Stimulated activated CD4-positive, alpha-beta T cell treated with anti-CD3 and anti-CD28 coated beads, TNF-alpha, amount 100 ng/mL, for 24 hours (primary cell): ENCODE measurements at places on chromosomes 6 and 20.

GRCh38 chr6:25065666-25066065 lies 129.9 kb upstream of the RIPOR2 start:
- DNase-seq, result no peak

DNA sequence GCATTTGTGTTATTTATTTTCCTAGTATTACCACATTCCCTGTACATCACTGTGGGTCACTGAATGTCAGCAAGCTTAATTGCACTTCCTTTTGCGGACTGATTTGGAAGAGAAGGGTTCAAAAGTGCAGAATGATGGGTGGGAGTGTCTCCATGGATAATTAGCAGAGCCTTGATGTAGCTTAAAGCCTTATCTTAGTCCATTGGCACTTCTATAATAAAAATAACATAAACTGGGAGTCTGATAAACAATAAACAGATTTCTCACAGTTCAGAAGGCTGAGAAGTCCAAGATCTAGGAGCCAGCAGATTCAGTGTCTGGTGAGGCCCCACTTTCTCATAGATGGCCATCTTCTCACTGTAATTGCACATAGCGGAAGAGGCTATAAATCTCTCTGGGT lies 501.1 kb upstream of the POU3F2 start:
- DNase-seq, result no peak

- no peak for DNase-seq
These were observed 188.0 kb upstream of the TAB2 start for GRCh38 chr6:149129371-149130077.

- DNase-seq, result no peak
These were observed 33.6 kb downstream of the MAPK14 start for GRCh38 chr6:36061236-36061635.

DNA sequence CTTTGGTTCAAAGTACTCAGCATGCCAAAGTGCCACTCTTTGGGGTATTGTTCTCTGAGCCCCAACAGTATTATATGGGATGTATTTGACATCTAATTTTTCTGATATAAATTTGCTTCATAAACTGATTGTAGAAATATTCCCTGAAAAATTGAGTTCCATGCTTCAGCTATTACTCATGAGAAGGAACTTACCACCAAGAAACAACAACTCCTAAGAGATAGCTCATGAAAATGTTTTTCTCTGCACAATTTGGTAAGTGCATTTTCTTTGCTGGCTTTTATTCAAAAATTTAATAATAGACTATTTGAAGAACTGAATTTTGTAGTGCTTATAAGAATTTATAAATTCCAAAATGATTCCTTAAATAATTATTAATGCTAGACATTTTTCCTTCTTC lies 12.8 kb upstream of the TPD52L1 start:
- DNase-seq, result no peak

- DNase-seq, result no peak
These were observed 195.9 kb upstream of the SULF2 start for GRCh38 chr20:47981222-47981621.

GRCh38 chr6:26554697-26555504 lies 16.7 kb downstream of the HMGN4 start:
- DNase-seq, result no peak

DNA sequence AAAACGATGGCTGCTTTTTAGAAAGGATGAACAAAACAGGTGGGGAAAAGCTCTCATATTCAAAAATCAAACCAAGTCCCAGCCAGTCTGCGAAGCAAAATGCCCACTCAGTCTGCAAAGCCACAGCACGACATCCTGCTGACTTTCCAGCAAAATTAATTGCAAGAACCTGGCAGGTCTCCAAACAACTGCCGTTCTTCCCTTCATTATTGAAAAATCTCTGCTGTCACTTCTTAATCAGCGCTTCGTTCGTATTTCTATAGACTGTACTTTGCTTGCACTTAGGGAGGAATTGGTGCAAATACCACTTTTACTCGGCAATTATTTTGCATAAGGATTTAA lies 222.4 kb downstream of the CBLN4 start:
- no peak for DNase-seq

GRCh38 chr6:30325150-30325872 lies 1.4 kb upstream of the TRIM39 start:
- DNase-seq, result peak; percentile 88

DNA sequence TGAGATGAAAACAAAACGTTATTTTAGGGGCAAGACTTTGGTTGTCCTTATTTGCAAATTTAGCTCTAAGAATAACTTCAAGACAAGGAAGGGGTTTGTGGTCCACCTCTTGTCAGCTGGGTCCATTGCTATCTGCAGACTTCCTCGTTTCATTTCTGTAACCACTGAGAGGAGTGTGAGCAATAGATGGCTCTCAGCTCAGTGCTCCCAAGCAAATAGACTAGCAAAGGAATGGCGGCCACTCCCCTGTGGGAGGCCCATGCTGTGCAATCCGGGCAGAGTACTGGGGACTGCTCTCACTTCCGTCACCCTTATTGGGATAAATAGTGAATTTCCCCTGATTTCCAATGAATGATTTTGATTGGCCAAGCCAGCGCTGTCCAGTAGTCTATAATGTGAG lies 176.6 kb downstream of the ZDHHC14 start:
- DNase-seq, result no peak

GRCh38 chr6:121492536-121492935 lies 57.1 kb downstream of the GJA1 start:
- no peak for DNase-seq

- DNase-seq, result no peak
These were observed 6.1 kb downstream of the SAMD3 start for GRCh38 chr6:130216620-130217019.

DNA sequence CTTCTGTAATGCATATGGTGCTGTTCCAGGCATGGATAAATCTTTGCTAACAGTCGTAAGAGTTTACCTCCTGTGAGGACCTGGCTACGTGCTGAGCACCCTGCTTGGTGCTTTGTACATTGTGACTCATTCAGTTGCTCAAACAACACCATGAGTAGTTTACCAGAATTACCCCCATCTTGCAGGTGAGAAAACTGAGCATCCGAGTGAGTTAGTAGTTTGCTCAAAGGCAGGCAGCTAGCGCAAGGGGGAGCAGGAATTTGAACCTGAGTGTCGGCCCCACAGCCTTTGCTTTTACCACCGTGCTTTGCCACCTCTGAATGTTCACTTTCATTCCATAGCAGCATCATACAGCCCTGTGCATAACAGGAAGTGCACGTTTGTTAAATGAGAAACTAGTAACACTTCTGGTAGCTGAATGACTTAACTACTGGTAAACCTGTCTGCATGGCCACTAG lies 121.9 kb downstream of the MTHFD1L start:
- peak; percentile 8 for DNase-seq

DNA sequence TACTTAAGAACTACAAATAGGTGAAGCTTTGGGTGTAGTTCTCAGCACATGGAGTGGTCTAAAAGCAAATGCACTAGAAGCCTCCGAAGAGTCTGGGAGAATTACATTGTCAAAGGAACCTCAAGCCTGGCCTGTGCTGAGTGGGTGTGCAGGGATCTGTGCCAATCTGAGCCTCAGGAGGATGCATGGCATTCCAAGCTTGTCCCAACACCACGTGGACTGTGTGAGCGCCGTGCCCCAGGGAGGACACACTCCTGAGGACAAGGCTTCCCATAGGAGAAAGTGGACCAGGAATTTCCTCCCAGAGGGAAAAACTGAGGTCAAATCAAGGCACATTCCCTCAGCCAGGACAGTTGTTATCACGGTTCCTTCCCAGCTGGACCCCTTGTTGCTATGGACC lies 185.8 kb downstream of the QKI start:
- no peak for DNase-seq

DNA sequence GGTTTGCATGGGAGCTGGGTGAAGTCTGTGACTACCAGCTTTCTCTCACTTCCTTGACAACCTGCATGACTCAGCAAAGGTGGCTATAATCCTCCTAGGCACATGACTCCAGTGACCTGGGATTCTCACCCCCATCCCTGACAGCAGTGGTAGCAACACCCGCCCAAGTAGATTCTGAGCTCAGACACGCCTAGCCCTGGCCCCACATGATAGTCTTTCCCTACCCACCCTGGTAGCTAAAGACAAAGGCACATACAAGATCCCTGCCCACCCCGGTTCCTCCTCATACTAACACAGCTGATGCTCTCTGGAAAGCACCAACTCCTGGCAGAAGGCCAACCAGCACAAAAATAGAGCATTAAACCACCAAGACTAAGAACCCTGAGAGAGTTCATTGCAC lies 25.9 kb upstream of the CRISP1 start:
- DNase-seq, result no peak

GRCh38 chr20:21505810-21506530 lies 7.9 kb downstream of the NKX2-2 start:
- DNase-seq, result peak; percentile 72

GRCh38 chr6:17908831-17909230 lies 78.6 kb downstream of the KIF13A start:
- DNase-seq, result no peak

- no peak for DNase-seq
These were observed 25.5 kb upstream of the FKBP1A start for GRCh38 chr20:1418350-1418749.

- DNase-seq, result no peak
These were observed 70.0 kb upstream of the CD2AP start for GRCh38 chr6:47407300-47408281.

- DNase-seq, result no peak
These were observed 106.1 kb upstream of the JAG1 start for GRCh38 chr20:10779911-10780310.

DNA sequence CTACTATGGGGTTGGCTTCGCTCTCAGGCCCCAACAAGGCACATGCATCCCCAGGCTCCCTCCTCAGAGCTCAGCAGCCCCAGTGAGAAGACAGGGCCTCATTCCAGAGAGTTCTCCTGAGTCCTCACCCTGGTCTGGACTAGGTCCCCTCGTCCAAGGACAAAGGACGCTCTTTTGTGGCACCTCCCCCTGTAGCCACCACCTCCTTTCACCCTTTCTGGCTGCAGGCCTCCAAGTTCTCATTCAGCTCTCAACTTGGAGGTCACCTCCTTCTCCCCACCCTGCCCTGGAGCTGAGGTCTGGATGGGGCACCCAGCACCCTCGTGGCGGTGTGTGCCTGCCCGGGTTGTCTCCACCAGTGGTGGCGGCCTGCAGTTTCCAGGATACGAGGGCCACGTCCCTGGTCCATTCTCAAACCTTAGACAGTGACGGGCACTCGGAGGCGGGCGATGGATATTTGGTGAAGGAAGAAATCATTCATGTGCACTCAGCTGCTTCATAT lies 2.5 kb downstream of the UNC93A start:
- DNase-seq, result no peak

DNA sequence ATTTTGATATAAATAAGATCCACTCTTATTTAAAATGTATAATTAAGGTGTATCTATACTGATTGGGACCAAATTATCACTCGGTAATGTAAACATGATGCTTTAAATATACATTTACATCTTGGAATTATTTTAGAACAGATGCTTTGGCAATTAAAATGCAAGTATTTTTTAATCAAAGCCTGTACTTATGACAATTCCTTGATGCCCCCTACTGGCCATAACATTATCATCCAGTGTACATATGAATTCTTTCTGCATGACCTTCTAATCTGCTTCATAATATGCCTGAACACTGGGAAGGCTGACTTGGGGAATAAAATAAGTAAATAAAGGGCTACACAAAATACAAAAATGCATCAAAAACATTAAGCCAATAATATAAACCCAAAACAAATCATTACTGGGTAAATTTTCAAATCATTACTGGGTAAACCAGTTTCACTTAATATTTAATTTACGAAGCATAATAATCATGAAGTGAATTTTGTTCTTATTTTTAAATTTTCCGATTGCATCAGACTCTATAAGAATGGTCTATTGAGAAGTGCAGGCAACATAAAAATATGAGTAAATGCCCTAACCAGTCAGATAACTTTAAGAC lies 65.1 kb downstream of the CGA start:
- no peak for DNase-seq

DNA sequence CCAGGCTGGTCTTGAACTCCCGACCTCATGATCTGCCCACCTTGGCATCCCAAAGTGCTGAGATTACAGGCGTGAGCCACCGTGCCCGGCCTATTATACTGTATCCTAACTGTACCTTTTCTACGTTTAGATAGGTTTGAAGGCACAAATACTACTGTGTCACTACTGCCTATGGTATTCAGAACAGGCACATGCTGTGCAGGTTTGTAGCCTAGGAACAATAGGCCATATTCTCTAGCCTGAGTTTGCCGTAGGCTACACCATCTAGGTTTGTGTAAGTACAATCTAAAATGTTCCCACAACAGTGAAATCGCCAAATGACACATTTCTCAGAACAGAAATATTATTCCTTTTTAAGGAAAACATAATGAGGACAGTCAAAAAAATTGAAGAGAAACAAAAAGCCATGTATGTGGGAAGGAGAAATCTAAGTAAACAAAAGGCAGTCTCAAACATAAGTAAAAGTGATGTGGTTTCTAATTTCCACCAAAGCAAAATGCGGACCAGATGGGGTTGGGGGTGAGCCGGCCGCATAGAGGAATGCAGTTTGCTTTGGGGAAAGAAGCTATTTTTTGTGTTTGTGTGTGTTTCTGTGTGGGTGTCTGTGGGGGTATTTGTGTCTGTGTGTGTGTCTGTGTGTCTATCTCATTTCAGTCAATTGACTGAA lies 192.6 kb upstream of the SALL4 start:
- no peak for DNase-seq

DNA sequence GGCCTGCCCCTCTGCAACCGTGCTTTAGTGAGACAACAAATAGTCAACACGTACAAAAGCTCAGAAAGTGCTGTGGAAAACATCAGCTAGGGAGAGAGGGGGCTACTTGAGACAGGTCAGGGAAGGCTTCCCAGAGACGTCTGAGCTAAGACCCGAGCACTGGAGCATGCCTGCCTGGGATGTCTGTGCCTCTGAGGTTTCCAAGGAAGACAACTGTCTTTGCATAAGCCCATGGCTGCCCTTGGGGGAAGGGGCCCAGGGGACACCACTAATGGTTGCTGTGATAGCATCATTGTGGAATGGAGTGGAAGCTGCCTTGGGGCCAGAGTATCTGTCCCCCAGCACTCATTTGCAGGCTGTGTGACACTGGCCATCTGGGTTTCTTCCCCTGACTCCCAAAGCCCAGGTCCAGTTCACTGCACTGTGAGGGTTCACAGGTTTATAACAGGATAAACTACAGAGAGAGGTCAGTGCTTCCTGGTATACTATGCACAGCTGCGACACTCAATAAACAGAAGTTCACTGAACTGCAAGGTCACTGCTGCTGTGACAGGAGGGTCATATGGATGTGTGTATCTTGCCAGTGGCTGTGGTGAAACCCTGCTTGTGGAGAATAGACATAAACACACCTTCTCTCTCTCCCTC lies 1.5 kb upstream of the ARFGEF2 start:
- no peak for DNase-seq

- DNase-seq, result no peak
These were observed 157.1 kb downstream of the BCKDHB start for GRCh38 chr6:80263585-80263984.

- no peak for DNase-seq
These were observed 42.0 kb upstream of the OGFRL1 start for GRCh38 chr6:71246596-71246995.

- peak; percentile 77 for DNase-seq
These were observed 55.7 kb upstream of the TNFAIP3 start for GRCh38 chr6:137811121-137811915.

DNA sequence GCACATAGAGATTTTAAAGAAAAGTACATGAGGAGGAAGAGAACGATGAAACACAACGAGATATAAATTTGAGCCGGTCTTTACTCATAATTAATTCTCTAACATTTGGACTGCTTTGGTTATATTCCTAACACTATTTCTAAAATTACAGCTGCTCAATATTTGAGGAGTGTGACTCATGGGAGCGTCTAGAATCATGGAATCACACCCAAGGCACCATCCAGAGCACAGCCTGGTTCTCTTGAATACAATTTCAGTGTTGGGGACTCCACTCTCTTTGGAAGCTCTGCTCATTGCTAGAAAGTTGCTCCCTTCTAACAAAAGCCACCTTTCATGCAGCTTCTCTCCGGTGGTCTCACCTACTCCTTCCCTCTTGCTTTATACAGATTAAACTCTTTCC lies 64.4 kb downstream of the LY86 start:
- DNase-seq, result no peak
